ENCODE measurements at places on chromosomes 5 and 9. TPM values are rescaled to one million over a fixed set of nuclear protein-coding genes. Genes with fewer than 3 reads are reported as not detected.

FOXD4L6 gene
- not detected for polyA plus RNA-seq

- DNase-seq = peak; percentile 18
Observed at GRCh38 chr9:122498883-122499288, 11.7 kb upstream of the OR1J2 start.

DNA sequence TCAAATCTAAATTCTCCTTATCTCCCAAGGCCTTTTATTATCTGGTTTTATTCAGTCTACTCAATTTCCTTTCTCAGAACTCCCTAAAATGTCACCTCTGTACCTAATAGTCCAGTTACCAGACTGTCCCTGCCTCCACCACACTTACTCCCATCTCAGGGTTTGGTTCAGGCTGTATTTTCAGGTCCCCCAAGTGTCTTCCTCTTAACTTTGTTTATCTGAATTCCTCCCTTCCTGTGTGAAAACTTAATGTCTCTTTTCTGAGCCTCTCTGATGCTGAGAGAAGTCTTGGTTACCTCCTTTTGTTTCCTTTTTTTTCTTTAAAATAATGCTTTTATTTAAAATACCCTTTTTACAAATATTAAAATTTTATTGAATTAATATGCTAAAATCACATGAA is 133.4 kb downstream of the PAM start:
- DNase-seq = no peak

GRCh38 chr9:129237164-129237611 is 59.1 kb upstream of the IER5L start:
- DNase-seq = no peak

- DNase-seq = no peak
Observed at GRCh38 chr5:170294556-170294955, 3.0 kb downstream of the LCP2 start.

- DNase-seq = no peak
Observed at GRCh38 chr5:125042261-125042890, 295.9 kb upstream of the ZNF608 start.
